Muscle of arm (tissue), 14 donors: ENCODE measurements at places on chromosomes 4 and X.

GRCh38 chrX:129478516-129478915 is 44.8 kb downstream of the SMARCA1 start:
- DNase-seq = no peak

- DNase-seq = no peak
Observed at GRCh38 chr4:106079616-106080015, 184.3 kb downstream of the NPNT start.

DNA sequence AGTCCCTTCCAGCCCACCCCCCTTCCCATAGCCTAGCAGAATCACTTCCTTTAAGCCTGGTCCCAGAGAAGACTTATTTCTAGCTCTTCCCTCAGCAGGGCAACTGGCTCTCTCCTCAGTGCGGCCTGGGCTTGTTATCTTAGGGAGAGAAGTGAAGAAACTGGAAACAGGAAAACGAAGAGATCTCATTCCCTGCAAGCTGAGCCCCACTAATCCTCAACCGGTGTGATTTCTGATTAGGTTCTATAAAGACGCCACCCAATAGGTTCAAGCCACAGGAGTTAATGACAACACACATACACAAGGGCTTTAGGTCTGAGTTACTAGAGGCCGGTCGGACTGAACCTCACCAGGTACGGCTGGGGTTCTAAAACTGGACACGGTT is 3.2 kb downstream of the GSX2 start:
- DNase-seq = no peak

- no peak for DNase-seq
Observed at GRCh38 chr4:97504713-97505112, 638.6 kb downstream of the STPG2 start.

- no peak for DNase-seq
Observed at GRCh38 chrX:6777238-6778002, 242.5 kb upstream of the VCX3A start.

DNA sequence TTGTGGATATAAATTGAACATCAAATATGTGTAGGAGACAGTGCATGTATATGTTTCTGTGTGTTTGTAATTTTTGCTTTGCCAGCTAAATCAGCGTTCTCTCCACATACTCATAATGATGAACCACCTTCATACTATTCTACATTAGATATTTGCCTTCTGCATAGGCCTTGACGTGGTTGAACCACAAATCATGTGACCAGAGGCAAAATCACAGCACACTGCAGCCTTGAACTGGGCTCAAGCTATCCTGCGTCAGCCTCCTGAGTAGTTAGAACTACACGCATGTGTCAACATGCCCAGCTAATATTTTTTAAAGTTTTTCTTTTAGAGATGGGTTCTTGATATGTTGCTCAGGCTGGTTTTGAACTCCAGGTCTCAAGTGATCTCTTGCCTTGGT is 9.5 kb downstream of the UBQLN2 start:
- DNase-seq = no peak

DNA sequence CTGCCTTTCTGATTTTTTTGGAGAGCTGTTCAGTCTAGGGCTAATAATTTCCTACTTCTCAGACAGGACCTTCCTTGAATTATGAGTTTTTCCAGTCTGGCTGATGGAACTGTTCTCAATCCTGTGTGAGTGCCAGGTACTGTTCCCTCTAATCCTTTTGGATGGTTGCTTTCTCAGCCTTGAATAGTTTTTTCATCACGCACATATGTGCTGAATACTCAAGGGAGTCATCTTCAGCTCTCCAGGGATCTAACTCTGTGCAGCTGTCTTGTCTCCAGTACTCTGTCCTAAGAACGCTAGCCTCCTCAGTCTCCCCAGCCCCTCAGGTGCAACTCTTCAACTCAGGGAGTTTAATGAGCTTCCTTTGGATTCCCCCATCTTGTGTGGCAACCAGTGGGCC is 93.2 kb downstream of the GASK1B start:
- peak; percentile 65 for DNase-seq

DNA sequence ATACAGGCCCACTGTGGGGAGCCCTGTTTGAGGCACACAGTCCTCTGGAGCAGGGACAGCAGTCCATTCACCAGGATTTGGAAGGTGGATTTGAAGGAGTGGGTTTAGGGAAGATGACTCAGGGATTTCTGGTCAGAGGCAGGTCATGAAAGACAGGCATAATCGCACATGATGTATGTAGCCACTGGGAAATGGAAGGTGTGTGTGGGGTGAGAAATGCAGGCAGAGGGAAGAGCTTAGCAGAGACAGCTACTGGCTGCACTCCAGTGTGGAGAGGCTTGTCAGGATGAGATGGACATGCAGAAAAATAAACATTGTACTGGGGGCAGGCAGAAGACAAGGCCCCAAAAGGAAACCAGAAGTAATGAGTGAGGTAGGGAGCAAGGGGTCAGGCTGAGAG is 85.2 kb upstream of the STS start:
- no peak for DNase-seq
